ENCODE measurements at places on chromosomes 2 and 18.
A peak's percentile ranks its signal among the peaks of the same experiment; 100 is the strongest.

GRCh38 chr2:195658541-195658890 lies 1.5 kb downstream of the SLC39A10 start:
- DNase-seq: peak; percentile 89

DNA sequence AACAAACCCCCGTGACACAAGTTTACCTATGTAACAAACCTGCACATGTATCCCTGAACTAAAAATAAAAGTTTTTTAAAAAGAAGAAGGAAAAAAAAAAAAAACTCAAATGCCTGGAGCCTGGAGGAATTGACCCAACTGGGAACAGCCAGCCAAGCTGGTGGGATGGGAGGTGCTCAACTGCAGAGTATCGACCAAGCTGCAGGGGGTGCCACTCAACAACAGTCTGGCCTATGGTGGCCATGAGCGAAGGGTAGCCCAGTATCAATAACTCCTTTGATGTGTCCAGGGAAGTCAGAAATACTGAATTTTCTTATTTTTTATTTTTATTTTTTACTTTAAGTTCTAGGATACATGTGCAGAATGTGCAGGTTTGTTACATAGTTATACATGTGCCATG lies 310.3 kb upstream of the DLGAP1 start:
- no peak for DNase-seq

GRCh38 chr2:27016801-27017325 lies 15.9 kb upstream of the TMEM214 start:
- DNase-seq: no peak

DNA sequence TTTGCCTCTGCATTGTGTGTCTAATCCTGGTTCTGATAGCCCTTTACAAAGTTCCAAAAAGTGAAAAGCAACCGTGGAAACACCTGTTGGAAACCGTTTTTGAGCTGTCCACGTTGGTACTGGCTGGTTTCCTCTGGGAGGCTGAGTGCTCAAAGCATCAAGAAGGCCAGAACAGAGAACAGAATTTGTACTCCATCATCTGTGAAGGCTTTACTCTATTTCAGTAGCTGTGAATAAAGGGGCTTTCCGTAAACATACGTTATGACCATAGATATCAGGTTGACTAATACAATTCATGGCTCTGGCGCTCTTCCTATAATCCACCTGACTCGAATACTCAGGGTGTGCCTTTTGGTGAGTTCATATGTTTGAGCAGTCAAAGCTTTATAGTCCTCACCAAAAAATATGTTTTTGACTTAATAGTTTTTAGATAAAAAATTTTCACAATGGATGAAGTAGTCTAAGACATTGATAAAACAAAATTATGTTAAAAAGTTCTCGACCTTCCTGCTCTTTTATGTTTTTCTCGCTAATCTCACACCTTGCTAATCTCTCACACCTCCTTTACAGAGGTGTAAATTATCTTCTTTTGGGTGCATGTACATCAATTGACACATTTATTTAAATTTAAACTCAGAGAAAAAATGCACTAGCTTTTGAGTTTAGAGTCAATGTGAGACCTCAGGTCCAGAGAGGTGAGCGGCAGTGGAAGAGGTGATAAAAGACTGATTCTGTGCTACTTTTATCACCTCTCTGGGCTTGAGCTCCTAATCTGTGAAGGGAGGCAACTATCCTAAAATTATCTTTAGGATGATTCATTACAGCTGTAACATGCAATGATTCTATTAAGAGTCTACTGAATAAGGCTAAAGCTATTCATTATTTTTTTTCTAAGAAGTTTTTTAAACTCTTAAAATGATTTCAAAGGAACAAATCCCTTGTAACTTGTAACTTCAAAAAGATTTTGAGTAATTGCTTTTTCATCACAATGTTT lies 65.3 kb downstream of the CXCR4 start:
- DNase-seq: no peak

GRCh38 chr2:156800781-156801361 lies 364.7 kb downstream of the GPD2 start:
- no peak for DNase-seq

DNA sequence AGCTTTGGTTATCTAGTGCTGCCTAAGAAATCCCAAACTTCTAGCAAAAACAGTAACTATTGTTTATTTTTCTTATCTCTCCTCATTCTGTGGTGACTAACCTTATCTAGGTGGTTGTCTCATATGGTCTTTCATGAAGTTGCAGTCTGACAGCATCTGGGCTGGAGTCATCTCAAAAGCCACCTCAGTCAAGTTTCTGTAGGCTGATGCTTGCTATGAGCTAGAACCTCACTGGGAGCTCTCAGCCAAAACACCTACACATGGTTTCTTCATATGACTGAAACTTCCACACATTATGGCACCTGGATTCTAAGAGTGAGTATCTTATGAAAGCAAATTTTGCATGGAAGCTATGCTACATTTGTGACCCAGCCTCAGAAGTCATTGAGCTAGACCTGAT lies 596.4 kb upstream of the VRK2 start:
- no peak for DNase-seq

GRCh38 chr18:62833494-62833893 lies 118.2 kb downstream of the PHLPP1 start:
- DNase-seq: no peak

GRCh38 chr2:96537066-96537733 lies 648 bp downstream of the ARID5A start:
- no peak for DNase-seq

GRCh38 chr2:27042985-27043634 lies 8.4 kb upstream of the AGBL5 start:
- no peak for DNase-seq

GRCh38 chr2:88230911-88231310 lies 60.8 kb downstream of the THNSL2 start:
- DNase-seq: no peak

- DNase-seq: peak; percentile 63
These were observed 3.7 kb downstream of the HDAC4 start for GRCh38 chr2:239396881-239397681.

DNA sequence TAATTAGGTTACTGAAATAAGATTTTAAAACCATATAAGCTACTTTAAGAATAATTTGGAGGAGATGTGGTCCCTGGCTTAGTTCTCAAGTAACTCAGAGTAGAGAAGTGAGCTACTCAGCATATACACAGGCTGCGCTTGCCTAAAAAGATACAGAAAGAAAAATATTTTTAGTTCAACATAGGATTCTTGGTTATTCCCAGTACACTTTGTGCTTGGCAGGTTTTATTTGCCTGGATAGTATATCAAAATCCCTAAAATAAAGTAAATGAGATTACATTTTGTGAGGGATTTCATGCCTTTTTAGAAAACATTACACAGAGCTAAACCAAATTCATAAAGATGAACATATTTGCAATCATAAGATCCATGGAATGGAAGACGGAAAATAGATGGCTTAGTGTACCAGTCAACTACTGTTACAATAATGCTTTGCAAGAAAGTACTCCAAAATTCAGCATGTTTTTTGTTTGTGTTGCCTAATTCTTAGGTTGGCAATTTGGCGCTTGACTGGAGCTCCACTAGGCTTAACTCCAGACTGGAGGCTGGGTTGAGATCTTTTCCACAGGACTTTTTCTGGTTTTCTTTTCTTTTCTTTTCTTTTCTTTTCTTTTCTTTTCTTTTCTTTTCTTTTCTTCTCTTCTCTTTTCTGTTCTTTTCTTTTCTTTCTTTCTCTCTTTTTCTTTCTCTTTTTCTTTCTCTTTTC lies 600.5 kb upstream of the SYT4 start:
- no peak for DNase-seq

DNA sequence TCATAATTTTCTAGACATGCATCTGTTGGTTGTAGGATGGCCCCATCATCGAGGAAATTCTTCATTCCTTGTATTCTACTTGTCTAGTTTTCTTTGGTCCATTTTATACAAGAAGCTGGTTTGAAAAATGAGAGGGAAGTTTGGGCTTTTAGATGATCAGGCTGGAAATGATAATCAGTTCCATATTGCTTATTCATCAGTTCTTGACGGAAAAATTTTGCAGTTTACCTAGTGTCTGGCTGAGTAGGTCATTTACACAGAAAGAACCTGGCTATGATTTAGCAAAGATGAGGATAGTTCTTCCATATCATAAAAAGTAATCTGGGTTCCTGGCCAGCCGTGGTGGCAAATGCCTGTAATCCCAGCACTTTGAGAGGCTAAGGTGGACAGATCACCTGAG lies 374.9 kb downstream of the LRRTM1 start:
- DNase-seq: no peak

DNA sequence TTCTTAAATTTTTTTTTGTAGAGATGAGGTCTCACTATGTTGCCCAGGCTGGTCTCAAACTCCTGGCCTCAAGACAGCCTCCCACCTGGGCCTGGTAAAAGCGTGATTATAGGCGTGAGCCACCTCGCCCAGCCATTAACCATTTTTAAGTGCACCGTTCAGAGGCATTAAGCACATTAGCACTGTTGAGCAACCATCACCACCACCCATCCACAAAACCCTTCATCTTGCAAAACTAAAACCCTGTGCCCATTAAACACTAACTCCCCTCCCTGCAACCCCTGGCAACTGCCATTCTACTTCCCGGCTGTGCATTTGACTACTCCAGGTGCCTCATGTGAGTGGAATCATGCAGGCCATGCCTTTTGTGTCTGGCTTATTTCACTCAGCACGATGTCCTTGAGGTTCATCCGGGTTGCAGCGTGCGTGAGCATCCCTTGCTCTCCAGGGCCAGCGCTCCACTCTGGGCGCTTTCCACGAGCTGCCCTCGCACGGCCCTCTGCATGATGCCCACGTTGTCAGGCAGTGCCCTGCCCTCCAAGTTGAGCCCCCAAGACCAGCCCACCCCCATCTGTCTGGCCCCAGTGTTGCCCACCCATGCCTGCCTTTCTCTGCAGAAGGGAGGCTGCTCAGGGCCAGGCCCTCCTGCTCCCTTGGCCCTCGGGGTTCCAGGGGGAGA lies 63.0 kb upstream of the GLI2 start:
- DNase-seq: no peak

- DNase-seq: no peak
These were observed 256.0 kb downstream of the EIPR1 start for GRCh38 chr2:3121601-3122000.

DNA sequence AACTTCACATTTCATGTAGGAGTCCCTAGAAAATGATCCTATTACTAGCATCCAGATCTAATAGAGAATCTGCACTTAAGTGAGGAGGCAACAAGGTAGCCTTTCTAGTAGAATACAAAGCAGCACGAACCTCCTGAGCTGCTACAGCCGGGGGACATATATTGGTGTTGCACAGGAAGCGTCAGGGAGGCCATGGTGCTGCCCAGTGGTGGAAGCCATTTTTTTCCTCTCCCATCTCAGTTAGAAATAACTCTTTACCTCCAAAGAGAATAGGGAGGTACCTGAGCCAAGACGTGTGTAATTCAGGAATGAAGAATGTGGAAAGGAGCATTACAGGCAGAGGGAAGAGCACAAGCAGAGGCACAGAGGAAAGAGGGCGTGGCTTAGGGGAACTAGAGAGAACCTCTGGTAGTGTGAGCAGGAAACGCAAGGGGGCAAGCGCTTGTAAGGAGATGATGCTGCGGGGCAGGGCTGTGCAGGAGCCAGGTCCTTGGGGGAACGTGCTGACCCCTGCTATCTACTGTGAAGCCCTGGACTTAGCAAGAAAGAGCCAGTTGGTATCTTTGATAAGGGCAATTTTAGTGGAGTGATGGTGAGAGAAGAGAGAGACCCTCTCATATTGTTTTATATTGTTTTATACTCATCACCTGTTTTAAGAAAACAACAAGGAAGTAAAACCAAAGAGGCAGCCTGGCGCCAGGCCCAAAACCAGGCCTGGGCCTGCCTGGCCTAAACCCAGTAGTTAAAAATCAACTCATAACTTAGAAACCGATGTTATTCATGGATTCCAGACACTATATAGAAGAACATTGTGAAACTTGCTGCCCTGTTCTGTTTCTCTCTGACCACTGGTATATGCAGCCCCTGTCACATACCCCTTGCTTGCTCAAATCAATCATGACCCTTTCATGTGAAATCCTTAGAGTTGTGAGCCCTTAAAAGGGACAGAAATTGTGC lies 50.0 kb upstream of the TTC39C start:
- no peak for DNase-seq

DNA sequence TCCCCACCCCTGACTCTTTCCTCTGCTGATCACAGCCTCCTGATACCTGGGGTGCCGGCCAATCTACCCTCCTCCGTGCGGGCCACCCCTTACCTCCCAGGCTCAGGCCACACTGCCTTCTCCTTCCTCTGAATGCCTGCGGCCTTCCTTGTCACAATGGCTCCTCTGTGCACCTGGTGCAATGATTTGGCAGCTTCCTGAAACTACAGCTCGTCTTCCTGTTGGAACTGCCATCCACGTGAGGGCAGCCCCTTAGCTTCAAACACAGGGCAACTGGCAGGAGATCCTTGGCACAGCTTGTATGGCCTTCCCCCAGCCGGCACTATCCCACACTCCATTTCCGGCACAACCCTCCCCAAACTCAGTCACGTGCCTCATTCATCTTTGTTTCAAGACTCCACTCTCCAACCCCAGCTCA lies 69.0 kb downstream of the STPG4 start:
- DNase-seq: no peak

- DNase-seq: no peak
These were observed 400.2 kb upstream of the MYT1L start for GRCh38 chr2:2731101-2731815.

DNA sequence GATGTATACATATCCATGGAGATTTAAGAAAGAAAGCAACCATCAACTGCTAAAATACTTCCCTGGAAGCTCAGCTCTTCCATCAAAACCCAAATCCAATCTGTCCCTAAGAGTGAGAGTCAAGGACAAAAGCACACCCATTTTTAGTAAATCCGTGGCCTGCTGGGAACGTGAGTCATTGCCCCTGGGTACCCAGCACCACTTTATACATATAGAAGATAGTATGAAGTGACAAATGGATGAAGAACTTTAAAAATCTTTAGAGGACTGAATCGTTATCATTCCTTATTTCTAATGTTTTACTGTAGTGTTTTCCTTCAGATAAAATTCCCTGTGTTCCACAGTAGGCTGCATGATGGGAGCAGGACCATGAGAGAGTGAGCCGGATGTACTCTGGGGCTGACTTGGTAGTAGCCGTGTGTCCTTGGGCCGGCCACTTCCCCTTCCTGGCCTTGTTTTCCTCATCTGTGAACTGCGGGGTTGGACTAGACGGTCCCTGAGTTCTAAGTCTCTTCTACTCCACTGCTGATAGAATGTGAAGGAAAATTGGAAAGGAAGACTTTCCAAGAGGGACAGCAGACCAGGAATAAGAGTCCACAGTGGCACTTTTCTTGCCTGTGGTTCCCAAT lies 28.5 kb upstream of the CEP68 start:
- DNase-seq: no peak

DNA sequence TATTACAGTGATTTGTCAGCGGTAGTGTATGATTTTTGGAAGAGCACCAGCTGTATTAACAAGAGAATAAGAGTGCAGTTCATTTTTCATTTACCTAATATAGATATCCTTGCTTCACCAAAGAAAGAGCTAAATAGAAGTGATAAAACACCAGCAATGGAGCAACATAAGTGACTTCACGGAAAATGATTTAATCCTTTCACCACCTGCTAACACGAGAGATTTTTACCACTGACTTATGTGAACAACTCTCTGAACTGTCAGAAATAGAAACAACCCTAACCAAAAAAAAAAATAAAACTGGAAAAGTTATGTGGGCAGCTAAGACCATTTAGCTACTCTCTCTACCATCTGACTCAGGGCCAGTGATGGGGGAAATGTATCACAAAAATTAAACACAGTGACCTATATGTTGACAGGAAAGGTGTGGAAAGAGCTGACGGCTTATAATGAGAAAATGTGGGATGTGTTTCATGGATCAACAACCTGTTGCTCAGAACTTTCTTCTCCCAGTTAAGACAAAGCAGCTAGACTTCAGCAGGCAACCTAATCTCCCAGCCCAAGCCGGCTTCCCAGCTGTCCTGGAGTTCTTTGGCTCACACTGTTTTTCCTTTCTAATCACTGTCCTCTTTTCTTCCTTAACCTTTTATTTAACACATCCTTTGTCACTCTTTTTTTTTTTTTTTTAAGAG lies 272.7 kb downstream of the SS18 start:
- DNase-seq: no peak

- DNase-seq: no peak
These were observed 332.1 kb upstream of the ETAA1 start for GRCh38 chr2:67065046-67065445.

Data from kidney capillary endothelial cell (primary cell).